ENCODE measurements at places on chromosomes 5 and 9.

DNA sequence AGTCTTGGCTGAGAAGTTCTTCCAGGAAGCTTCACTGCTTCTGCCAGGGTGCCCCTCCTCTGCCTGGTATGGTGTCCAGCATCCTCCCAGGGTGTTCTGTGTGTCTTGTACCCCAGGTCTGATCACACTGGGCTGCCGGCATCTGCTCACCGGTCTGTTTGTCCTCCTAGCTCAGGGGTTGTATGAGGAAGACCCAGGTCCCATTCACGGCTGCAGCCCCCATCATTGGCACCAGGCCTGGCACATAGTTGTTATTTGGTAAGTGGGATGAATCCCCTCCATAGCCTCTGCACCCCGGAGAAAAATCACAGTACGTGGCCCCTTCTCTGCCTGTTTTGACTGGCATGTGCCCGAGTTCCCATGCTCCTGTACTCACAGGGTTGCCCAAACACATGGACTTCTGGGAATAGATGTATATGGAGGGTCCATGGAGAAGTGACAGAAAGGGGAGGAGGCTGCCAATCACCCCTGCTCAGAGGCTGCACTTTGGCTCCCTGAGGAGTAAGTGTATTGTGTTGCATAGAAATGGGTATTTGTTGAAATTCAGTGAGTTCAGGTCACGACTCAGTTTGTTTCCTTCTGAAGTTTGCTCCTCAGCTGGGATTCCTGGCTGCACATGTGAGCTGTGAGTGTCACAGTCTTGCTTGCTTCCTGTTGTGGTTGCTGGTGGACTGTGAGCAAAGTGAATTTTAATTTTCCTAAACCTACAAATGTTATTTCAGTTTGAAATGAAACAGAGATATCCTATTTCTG lies 96.2 kb downstream of the HSPA4 start:
- DNase-seq: no peak

- DNase-seq: no peak
These were observed 370.8 kb downstream of the TMEM38B start for GRCh38 chr9:106065136-106065535.

GRCh38 chr9:110532908-110533665 lies 46.5 kb downstream of the SVEP1 start:
- DNase-seq: no peak

DNA sequence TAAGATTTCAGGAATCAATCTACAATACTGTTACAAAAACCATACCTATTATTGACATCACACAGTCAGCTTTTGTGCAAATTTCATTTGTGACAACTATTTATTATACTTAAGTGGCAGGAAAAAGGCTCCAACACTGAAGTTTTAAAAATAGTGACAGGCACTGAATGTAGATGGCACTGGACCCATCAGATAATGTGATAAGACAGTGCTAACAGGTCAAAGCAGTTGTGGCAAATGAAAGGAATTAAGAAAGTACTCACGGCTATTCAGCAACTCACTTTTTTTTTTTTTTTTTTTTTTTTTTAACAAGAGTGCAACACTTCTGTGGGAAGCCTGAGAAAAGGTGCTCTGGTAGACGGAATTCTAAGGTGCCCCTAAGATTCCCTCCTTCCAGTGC lies 115.0 kb upstream of the MEF2C start:
- no peak for DNase-seq

GRCh38 chr5:1998716-1999317 lies 116.1 kb upstream of the IRX4 start:
- DNase-seq: no peak

DNA sequence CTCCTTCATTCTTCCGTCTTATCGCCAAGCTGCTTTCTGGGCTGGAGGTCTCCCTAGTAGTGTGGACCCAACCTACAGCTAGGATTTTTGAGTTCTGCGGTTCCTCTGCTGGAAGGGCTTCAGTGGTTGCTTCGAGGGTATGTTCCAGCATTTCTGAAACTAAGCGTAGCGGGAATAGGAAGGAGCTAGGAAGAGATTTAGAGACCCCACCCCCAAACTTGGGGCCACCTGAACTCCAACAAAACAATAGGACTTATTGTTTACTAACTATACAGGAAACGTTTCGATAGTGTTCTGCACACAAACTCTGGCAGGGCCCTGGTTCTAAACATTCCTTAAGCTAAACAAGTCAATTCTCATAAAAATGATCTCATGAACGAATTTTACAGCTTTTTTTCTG lies 346.7 kb downstream of the PLK2 start:
- DNase-seq: no peak

DNA sequence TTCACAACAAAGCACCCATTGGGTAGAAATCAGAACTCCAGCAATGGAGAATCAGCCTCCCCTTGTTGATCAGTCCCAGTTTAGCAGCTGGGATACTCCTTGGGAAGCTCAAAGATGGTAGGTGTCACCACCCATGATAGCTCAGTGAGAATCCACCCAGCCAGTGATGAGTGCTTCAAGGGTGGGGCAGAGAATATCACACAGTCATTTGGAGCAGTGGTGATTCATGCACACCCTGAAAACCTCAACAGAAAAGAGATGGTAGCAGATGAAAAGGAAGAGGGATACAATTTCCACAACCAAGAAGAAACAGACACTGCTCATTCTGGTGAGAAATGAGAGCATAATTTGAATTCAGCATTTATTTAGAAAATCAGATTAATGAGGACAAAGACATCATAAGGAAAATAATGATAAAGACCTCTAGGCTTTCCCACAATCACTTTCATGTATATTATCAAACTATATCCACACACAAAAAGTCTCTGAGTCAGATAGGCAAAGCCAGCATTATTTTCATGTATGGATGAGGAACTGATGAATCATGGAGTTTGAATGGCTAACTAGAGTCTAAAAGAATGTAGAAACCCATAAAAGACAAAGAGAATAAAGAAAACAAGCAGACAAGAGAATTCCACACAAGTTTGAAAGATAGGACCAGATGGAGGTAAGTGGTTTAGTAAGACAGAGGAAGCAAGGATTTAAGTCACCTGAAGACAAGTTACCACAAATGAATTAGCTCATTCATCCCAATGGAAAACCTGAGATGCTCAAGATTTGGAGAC lies 82.9 kb downstream of the FEM1C start:
- DNase-seq: no peak

- DNase-seq: no peak
These were observed 102.8 kb downstream of the MAPKAP1 start for GRCh38 chr9:125604196-125604595.

DNA sequence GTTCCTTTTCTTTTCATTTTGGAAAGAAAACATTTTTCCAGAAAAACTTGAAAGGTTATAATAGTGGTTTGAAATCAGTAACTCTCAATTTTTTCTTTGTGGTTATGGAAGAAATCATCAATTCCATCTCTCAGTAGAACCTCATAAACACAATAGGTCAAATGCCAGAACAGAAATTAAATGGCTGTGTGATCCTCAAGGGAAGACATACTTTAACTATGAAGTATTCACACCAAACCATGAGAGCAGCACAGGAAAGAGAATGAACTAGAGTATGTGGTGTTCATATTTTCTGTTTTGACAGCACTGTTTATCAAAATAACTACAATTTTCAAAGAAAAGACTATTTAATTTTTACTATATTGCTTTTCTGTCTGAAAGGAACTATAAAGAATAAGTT lies 29.7 kb upstream of the EFNA5 start:
- DNase-seq: no peak

GRCh38 chr5:1385395-1386273 lies 40.7 kb upstream of the CLPTM1L start:
- DNase-seq: peak; percentile 66

GRCh38 chr5:19001539-19001938 lies 986.5 kb downstream of the CDH18 start:
- no peak for DNase-seq

GRCh38 chr5:90803876-90804275 lies 245.3 kb downstream of the ADGRV1 start:
- DNase-seq: no peak

DNA sequence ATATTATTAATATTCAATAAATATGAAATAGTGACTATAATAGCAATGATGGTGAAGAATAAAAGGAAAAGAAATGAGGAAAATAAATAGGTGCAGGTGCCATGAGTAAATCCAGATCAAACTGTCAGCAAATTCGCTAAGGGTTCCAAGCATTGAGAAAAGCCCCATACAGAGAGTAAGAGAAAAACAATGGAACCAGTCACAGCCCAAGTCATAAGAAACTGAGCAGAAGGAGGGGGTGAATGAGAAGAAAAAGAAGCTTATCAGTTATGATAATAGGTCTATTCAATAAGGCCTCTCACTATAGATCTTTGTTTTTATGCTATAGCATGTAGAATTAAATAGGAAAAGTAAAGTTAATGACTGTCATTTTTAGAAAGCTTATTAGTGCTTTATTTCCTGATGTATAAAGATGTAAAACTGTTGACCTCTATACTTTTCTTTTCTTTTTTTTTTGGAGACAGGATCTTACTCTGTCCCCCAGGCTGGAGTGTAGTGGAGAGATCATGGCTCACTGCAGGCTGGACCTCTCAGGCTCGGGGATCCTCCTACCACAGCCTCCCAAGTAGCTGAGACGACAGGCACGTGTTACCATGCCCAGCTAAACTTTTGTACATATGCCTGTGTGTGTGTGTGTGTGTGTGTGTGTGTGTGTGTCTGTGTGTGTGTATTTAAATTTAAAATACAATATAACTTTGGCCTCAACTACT lies 72.4 kb downstream of the FYB1 start:
- no peak for DNase-seq

- no peak for DNase-seq
These were observed 76.4 kb upstream of the RARS1 start for GRCh38 chr5:168409591-168410458.

GRCh38 chr9:16010221-16010620 lies 457.4 kb downstream of the CCDC171 start:
- DNase-seq: no peak

GRCh38 chr9:85617141-85617670 lies 124.5 kb downstream of the AGTPBP1 start:
- DNase-seq: no peak

GRCh38 chr5:1503241-1504068 lies 20.3 kb downstream of the LPCAT1 start:
- DNase-seq: no peak

GRCh38 chr9:126335837-126336735 lies 9.5 kb downstream of the MVB12B start:
- no peak for DNase-seq

- DNase-seq: no peak
These were observed at the start of gene TRIM7 for GRCh38 chr5:181204826-181205760. Gene TRIM7 (minus strand): TSS chr5:181205196. CDS start chr5:181205110, 86 bp downstream.

- DNase-seq: no peak
These were observed 33.4 kb upstream of the PPP3R2 start for GRCh38 chr9:101628173-101628572.

DNA sequence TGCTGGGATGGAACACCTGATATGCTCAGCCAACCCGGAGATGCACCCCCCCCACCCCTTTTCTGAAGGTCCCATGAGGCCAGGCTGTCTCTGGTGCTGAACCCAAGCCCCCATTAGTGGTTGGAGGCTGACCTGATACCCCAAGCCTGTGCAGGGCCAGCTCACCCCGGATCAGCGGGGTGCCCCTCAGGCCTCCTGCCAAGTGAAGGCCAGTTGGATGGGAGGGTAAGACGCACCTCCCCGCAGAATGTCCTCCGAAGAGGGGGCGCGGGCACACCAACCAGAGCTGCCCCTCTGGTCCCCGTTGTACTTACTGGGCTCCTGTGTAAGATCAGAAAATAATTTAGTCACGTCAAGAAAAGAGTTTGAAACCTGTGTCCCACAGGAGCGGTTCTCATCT lies 76.8 kb upstream of the OTULINL start:
- DNase-seq: no peak

DNA sequence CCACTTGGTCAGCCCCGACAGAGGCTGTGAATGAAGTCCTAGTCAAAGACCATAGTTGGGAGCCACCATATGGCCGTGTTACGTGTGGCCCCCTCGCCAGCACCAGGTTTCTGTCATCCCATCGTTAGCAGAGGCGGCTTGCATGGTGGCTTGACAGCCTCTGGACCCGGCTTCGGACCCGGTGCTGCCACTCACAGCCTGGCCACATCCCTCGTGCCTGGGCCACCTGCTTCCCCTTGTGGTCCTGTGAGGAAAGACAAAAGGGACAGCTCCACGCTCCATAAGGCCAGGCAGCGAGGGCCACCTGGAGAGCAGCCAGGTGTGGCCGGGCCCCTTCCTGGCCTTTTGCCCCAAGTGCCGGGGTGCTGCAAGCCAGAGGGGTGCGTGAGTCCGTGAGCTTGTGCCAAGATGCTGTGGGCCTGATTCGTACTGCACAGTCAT lies 6.2 kb downstream of the NKD2 start:
- DNase-seq: no peak

- no peak for DNase-seq
These were observed 460.5 kb downstream of the MAN2A1 start for GRCh38 chr5:110150199-110150598.

- DNase-seq: no peak
These were observed 34.7 kb downstream of the DAP start for GRCh38 chr5:10726179-10726912.

GRCh38 chr9:92501671-92502393 lies 19.5 kb upstream of the ASPN start:
- DNase-seq: no peak

DNA sequence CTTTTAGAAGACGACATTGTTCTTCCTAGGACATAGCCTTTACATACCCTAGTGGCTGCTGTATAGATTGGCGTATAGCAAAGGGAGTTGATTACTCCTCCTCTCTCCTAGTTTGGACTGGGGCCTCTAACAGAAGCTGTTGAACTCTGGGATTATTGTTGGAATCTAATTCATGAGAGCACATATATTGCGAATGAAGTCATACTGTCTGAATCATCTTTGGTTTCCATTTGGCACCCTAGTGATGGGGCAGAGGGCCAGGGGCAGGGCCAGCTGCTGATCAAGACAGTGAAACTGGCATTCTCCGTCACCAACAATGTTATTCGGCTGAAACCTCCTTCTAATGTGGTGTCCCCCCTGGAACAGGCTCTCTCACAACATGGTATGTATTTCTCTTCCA lies 40.3 kb downstream of the NUP188 start:
- no peak for DNase-seq

DNA sequence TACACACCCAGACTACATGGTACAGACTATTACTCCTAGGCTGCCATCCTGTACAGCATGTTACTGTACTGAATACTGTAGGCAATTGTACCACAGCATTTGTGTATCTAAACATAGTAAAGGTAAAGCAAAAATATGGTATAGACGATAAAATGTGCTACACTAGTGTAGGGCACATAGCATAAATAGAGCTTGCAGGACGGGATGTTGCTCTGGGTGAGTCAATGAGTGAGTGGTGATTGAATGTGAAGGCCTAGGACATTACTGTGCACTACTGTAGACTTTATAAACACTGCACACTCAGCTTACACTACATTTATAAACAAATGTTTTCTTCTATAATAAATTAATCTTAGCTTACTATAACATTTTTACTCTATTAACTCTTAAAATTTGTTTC lies 25.6 kb downstream of the ANKRD55 start:
- DNase-seq: no peak

DNA sequence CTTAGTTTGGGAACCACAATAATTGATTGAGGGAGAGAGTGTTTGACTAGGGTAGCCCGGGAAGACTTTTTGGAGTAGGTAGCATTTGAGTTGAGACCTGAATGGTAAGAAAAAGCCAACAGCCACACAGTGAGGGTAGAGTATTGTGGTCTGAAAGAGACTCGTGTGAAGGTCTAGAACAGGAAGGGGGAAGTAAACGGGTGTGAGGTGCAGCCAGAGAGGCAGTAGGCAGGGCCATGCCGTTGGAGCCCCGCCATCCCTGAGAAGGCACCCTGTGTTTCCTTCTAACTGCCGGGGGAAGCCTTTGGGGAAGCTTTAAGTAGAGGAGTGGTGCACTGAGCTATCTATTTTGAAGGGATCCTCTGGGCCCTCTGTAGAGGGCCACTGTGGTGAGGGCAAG lies 3.5 kb upstream of the F2RL2 start:
- DNase-seq: no peak

- no peak for DNase-seq
These were observed 47.9 kb downstream of the ADGRV1 start for GRCh38 chr5:90606539-90606938.
